ENCODE measurements at places on chromosomes 6 and 20. TPM values are rescaled to one million over a fixed set of nuclear protein-coding genes. Genes with fewer than 3 reads are reported as not detected.

Gene ULBP2
- 4.0 TPM for total RNA-seq

Gene GTF2H4
- 23.2 TPM for total RNA-seq

Gene PCMTD2
- total RNA-seq = 7.7 TPM

Gene FOXS1
- total RNA-seq = 0.52 TPM

Gene CFAP61
- 0.47 TPM for total RNA-seq

Gene CNBD2
- total RNA-seq = 6.4 TPM

Gene SMIM29
- 31.4 TPM for total RNA-seq

Gene JAG1
- total RNA-seq = 32.8 TPM

Gene FNDC11
- 0.17 TPM for total RNA-seq

Gene HCK
- 0.12 TPM for total RNA-seq

Gene DZANK1
- 2.7 TPM for total RNA-seq
